Sigmoid colon (tissue), 7 donors: ENCODE measurements at places on chromosomes 13 and 19. TPM values are rescaled to one million over a fixed set of nuclear protein-coding genes. Genes with fewer than 3 reads are reported as not detected.

The SIGLEC10 gene
- 13.8 TPM for total RNA-seq

The HIF3A gene
- 310 TPM for total RNA-seq

The ZNF234 gene
- 19.7 TPM for total RNA-seq

DNA sequence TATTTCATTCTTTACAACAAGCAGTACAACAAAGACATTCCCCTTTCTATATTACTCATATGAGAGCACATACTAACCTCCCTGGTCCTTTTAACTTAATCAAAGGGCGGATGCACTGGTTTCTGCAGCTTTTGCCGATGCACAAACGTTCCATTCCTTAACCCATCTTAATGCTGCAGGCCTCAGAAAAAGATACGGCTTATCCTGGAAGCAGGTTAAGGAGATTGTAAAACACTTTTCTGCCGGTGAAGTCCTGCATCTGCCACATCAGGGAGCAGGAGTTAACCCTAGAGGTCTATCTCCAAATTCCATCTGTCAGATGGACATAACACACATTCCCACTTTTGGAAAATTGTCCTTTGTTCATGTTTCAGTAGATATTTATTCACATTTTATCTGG is 11.5 kb upstream of the ZNF814 start:
- H3K36me3 ChIP-seq, result no peaks in the 10 kb centered on the region
- no peaks in the 10 kb centered on the region for H3K27me3 ChIP-seq
- no peak overlapping the region for H3K4me3 ChIP-seq
- no peak overlapping the region for H3K27ac ChIP-seq
- no peaks in the 10 kb centered on the region for H3K4me1 ChIP-seq
- DNase-seq, result no peak

- no peak overlapping the region for H3K27ac ChIP-seq
- no peak for DNase-seq
- H3K36me3 ChIP-seq, result no peaks in the 10 kb centered on the region
Measured at GRCh38 chr13:52837850-52838249, 10.6 kb downstream of the PCDH8 start.

DNA sequence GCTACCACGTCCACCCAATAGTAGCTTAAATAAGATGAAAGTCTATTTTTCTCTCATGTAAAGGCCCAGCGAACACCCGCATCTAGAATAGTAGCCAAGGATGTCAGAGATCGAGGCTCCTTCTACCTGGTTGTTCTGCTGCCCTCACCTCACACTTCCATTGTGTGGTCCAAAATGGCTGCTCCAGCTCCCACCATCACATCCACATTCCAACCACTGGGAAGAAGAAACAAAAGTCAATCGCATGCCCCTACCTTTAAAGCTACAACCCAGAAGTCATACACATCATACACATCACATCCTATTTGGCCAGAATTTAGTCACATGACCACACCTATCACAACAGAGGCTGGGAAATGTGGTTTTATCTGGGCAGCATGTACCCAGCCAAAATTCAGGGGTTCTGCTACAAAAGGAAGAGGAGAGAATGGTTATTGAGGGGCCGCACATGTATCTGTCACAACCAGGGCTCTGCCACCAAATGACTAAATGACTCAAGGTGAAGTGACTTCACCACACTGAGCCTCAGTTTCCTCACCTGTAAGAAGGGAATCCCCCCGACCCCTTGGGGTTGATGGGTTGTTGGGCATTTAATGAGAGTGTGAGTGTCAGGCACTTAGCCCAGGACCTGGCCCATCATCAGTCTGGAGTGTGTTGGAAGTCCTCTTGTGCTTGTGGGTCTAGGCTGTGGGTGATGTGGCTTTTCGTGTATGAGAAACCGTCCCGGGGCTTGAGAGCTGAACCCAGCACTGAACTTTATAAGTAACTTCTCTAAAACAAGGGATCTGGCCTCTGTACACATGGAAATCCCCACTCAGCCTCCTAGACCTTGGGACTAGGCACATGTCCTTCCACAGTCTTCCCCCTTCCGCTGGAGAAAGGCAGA is 10.2 kb upstream of the CBLC start:
- no peak overlapping the region for H3K27ac ChIP-seq
- H3K4me3 ChIP-seq, result no peak overlapping the region
- H3K27me3 ChIP-seq, result no peaks in the 10 kb centered on the region

The BLVRB gene
- total RNA-seq, result 223 TPM

GRCh38 chr13:58823701-58824100 is 1192.2 kb downstream of the PCDH17 start:
- H3K27me3 ChIP-seq, result no peaks in the 10 kb centered on the region
- H3K4me1 ChIP-seq, result no peaks in the 10 kb centered on the region
- H3K4me3 ChIP-seq, result no peak overlapping the region
- H3K27ac ChIP-seq, result no peak overlapping the region

The KIR2DL1 gene
- not detected for total RNA-seq

The SERPINE3 gene
- not detected for total RNA-seq
